Activated CD8-positive, alpha-beta memory T cell treated with anti-CD3 and anti-CD28 coated beads for 4 hours (primary cell): ENCODE measurements at places on chromosomes 16 and 17.

DNA sequence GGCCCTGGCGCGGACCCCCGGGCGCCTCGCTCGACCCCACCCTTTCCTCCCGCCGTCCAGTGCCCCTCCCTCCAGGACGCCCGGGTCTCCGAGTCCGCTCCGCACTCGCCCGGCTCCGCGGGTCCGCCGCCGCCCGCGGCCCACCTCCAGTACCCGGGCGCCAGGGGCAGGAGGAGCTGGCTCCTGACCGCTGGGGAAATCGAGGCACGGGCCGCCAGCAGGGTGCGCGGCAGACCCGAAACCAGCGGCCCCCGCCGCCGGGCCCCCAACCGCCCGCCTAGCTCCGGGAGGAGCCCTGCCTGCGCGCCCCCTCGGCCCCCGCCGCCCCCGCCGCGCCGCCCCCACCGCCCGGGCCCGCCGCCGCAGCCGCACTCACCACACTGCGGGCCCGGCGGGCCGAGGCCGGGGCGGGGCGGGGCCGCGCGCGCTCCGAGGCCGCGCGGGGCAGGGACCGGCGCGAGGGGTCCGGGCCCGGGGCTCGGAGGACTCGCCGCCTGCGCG, 333 bp downstream of the MAFG start:
- no peak for DNase-seq

- DNase-seq, result no peak
Observed at GRCh38 chr17:8846768-8847211, 20.7 kb downstream of the PIK3R6 start.

- DNase-seq, result no peak
Observed at GRCh38 chr16:56930486-56931270, 1.3 kb upstream of the HERPUD1 start.

GRCh38 chr17:14622615-14623101, 321.8 kb downstream of the HS3ST3B1 start:
- no peak for DNase-seq

DNA sequence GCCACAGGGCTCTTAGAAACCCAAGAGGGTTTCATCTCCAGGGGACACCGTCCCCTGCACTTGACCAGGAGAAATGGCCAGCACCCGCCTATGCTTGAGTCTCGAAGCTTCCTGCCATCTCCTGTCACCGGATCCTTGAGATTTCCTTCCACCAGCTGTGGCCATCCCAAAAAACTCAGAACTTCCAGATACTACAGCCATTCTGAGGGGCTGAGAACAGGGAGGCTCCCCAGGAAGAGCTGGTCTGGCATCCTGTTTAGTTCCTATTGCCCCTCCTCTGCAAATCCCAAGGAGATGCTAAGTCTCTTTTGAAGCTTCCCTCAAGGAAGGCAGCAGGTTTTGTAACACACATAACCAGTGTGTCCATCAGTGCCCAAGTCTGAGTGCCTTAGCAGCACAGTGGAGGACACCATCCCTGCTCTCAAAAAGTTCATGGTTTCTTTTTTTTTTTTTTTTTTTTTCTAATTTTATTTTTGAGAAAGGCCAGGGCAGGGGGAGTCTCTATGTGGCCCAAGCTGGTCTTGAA, 2.0 kb downstream of the UBALD2 start:
- DNase-seq, result no peak

- no peak for DNase-seq
Observed at GRCh38 chr16:85838381-85838780, 38.9 kb downstream of the COX4I1 start.

- DNase-seq, result no peak
Observed at GRCh38 chr17:51748749-51749604, 409.5 kb downstream of the CA10 start.
